ENCODE measurements at places on chromosomes 13 and 19.

DNA sequence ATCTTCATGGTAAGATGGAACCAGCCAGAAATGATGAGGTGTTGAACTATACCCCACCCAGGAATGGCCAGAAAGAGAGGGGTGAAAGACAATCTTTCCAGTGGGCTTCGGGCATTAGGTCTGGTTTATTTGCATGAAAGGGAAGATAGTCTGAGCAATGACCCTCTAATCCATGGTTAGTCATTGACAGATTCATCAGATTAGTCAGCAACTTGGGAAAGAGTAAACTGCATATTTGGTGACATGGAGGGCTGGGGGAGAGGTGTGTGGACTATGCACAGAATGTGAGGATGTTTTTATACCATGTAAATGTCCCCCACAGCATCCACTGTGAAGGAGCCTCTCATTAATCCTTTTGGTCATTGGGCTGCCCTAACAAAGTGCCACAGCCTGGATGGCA is 30.1 kb upstream of the USP12 start:
- DNase-seq = no peak

GRCh38 chr13:62846302-62846701 is 1430.7 kb upstream of the PCDH20 start:
- DNase-seq = no peak

DNA sequence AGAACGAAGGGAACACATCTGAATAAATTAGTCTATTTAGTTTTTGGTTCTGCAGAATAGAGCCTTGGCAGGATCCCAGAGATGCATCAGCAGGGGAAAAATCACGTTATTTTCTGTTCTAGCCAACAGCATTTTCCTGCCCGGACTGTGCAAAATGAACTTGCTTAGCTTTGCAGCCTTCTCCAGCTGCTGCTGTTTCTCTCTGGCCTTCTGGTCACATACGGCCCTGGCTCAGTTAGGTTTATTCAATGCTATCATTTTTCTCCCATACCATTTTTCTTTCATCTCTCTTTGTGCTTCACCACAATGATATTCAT is 110.4 kb upstream of the KL start:
- no peak for DNase-seq

- no peak for DNase-seq
These were observed 6.1 kb downstream of the SBNO2 start for GRCh38 chr19:1167687-1168571.

DNA sequence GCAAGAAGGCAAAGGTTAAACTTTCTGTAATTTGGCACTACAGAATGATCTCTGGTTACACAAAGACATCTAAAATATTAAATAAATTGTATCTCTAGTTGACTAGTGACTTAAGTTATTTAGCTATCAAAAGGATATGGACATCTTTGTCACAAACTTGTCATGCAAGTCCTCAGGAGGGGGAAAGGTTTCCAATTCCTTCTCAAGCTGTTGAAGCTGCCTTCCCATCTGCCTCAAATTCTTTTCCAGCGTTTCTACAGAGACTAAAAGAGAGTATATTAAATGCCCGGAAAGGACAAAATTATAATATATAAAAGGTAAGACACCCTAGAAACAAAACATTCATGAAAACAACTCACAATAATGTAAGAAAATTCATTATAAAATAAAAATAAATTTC is 324.5 kb downstream of the DIAPH3 start:
- no peak for DNase-seq

- DNase-seq = no peak
These were observed 1.6 kb downstream of the METTL21C start for GRCh38 chr13:102693250-102693649.

DNA sequence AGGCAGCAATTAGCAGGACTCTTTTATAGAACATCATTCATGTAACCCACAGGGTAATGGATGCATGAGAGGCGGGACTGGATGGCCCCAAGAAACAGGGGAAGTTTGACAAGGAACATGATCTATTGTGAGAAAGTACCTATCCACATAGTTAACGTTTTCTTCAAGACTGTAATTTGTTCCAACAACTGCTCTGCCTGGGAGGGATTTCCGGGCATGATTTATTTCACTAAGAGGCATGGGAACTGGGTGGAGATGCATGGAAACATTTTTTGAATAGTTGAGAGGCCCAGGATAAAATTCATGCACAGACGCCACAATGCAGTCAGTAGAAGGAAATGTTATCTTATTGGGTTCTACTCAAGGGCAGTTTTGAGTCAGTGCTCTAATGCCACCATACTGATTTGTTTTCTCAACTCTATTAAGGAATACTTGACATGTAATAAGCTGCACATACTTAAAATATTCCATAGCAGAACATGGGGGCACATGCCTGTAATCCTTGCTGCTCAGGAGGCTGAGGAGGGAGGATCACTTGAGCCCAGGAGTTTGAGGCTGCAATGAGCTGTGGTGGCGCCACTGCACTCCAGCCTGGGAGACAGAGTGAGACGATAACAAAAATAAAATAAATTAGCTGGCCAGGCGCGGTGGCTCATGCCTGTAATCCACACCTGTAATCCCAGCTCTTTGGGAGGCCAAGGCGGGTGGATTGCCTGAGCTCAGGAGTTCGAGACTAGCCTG is 9.9 kb upstream of the ATG4D start:
- DNase-seq = no peak

DNA sequence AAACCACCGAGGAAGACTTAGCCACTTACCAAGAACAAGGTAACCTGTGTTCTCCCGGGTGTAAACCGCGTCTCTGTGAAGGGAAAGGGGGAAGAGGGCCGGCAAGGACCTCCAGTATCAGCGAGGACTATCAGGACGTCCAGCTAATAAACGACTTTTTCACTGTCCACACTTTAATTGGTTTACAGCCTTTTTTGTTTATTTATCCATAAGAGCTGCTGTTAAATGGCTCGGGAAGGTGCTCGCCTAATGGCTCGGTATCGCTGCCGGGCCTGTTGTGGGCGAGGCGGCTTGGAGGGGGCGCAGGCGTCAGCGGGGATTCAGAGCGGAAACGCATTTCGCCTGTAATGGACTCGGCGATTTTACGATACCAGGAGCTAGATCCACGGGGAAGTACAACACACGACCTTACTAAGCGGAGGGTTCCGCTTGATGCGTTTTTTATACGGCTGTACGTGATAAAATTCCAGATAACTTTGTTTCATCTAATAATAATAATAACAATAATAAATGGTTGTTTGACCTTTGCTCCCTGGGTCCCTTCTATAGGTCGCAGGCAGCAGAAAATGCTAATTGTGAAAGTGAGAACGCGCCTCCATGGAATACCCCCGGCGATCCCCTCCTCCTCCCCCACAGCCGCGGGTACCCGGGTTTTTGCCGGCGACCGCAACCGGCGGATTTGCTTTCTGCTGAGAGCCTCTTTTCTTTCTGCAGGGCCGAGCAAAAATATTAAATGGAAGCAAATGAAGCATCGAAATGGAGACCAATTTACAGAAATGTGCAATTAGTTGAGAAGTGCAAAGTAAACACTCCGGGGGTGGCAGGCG is 2.5 kb upstream of the PDX1 start:
- no peak for DNase-seq

DNA sequence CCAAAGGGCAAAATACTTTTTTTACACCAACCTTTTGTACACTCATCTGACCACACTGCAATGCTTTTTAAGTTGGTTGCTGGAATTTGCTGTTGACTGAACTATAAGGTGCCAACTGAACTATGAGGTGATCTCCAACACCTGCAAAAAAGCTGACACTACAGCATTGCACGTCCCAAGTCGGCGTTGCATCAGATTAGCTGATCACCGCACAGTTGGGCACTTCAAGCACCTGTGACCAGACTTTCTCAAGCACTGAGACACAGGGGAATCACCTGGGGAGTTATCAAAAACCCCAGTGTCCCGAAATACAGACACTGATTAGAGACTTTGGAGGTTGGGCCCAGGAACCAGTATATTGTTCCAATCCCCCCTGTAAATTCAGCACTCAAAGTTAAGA is 1.1 kb downstream of the NLRP11 start:
- DNase-seq = no peak

- DNase-seq = no peak
These were observed 105.9 kb downstream of the AKAP11 start for GRCh38 chr13:42377640-42378382.

GRCh38 chr19:2758601-2759313 is 18.9 kb upstream of the SLC39A3 start:
- no peak for DNase-seq

All from activated T-cell treated with anti-CD3 and anti-CD28 coated beads, Interleukin-2, amount 50 U/mL, for 1 hour (primary cell).